ENCODE measurements at places on chromosomes 4 and X.

GRCh38 chr4:175703956-175704600 lies 108.0 kb downstream of the GPM6A start:
- DNase-seq: no peak

DNA sequence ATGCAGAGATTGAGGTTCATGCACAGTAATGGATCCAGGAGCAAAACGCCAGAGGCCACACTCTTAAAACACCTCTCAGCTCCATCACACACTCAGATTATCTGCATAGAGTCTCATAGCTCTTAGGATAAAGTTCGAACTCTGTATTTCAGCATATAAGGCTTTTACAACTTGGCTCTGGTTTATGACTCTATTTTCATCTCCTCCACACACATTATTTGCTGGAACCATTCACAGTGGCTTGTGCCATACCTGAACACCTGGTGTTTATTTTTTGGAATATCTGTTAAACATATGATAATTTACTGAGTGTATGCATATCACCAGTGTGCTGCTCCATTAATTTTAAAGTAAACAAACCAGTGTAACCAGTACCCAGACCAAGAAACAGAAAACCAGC lies 27.2 kb downstream of the RASL11B start:
- DNase-seq: no peak

- DNase-seq: no peak
These were observed 89.2 kb upstream of the RAPGEF2 start for GRCh38 chr4:159013692-159014091.

DNA sequence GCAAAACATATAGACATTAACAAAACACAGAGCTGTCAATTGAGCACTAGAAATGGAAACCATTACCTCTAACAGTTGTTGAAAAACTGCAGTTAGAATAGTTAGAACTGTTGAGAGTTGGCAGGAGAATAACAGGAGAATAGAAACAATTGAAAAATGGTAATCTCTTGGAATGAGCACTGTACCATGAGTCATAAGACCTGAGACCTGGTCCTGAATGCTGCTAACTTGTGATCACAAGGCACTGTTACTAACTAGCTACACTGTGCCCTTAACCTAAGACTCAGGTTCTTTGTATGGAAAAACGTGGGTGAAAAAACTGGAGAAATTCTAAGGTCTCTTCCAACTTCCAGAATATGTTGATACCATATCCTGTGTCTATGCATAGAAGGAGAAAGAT lies 29.3 kb downstream of the FAM114A1 start:
- DNase-seq: no peak

GRCh38 chr4:1012034-1012739 lies 761 bp downstream of the FGFRL1 start:
- DNase-seq: no peak

GRCh38 chrX:16067886-16068515 lies 55.4 kb upstream of the GRPR start:
- DNase-seq: no peak

- no peak for DNase-seq
These were observed 35.9 kb downstream of the PNMA5 start for GRCh38 chrX:152958047-152958446.

DNA sequence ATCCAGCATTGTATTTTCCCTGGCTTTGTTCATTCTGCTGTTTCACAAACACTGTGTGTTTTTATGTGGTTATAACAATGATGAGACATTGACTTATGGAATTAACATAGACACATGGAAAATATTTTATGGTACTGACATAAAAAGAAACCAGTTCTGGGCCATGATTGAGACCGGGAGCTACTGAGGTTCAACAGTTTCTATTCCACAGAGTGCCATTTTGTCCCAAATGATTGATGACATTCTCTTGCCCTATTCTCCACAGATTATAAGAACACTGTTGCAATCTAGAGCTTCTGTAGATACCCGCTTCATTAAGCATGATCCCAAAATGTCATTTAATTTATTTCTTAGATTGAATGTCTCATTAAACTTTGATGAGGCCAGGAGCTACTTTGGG lies 326.8 kb downstream of the RPA4 start:
- no peak for DNase-seq

Measured in GM12892 (cell line).